D721Med (cell line): ENCODE measurements at places on chromosomes 4 and X.
A peak's percentile ranks its signal among the peaks of the same experiment; 100 is the strongest.

DNA sequence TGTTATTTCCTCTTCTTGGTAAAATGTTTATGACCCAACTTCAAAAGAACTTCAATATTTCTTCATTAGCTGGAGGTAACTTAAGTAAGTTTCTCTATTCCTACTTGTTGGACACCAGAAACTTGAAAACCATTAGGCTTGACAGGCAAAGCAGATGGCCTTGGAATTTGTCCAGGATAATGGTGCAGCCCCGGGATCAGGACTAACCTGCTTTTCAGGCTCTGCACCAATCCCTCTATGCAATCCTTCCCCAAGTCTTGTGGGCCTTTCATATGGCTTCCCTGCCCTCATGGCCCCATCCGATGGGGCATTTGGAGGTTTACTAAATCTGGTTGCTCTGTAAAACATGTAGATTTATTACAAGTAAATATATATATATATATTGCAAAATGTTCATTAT, 68.5 kb downstream of the SPINK2 start:
- DNase-seq, result no peak

GRCh38 chr4:76745240-76745639, 152.7 kb downstream of the SOWAHB start:
- no peak for DNase-seq

GRCh38 chr4:41158274-41158673, 56.1 kb downstream of the APBB2 start:
- no peak for DNase-seq

GRCh38 chrX:126376465-126376864, 176.1 kb downstream of the DCAF12L1 start:
- no peak for DNase-seq

- no peak for DNase-seq
These were observed 418.9 kb downstream of the CCSER1 start for GRCh38 chr4:90546114-90546513.

DNA sequence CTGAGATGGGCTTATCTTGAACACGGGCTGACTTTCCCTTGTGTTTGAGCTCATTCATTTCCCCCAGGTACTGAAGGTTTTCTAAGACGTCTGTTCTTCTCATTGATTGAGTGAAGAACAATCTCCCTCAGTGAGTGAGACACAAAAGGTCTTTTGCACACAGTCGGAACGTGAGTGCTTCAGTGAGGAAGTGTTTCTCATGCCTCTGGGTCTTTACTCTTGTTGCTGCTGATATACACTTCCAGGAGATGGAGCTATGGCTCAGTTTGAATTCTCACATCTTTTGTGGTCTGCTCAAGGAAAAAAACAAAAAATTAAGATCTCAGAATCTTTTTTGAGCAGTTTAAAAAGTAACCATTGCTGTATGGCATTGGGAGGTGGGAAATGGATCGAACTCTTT, 981.9 kb upstream of the TENM3 start:
- no peak for DNase-seq

DNA sequence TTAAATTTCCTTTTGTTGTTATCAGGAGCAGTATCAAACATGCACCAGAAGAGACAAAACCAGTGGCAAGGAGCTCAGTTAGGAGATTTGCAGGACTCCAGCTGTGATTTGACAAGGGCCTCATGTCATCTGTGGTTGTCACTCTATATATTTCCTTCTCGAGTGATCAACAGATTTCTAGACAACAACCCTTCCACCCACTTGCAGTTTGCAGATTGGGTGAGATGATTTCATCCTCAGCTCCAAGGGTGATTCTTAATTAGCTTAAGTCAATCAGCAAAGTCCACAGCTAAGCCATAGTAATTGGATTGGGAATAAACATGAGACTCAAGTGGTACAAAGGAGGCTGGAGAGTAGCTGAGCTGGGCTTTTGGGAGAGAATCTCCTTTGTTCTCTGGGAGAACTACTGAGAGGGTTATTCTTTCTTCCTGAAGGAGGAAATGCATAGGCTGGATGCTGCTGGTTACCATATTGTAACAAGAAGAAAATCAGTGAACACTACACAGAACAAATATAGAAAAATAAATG, 192.8 kb downstream of the PPARGC1A start:
- DNase-seq, result no peak

DNA sequence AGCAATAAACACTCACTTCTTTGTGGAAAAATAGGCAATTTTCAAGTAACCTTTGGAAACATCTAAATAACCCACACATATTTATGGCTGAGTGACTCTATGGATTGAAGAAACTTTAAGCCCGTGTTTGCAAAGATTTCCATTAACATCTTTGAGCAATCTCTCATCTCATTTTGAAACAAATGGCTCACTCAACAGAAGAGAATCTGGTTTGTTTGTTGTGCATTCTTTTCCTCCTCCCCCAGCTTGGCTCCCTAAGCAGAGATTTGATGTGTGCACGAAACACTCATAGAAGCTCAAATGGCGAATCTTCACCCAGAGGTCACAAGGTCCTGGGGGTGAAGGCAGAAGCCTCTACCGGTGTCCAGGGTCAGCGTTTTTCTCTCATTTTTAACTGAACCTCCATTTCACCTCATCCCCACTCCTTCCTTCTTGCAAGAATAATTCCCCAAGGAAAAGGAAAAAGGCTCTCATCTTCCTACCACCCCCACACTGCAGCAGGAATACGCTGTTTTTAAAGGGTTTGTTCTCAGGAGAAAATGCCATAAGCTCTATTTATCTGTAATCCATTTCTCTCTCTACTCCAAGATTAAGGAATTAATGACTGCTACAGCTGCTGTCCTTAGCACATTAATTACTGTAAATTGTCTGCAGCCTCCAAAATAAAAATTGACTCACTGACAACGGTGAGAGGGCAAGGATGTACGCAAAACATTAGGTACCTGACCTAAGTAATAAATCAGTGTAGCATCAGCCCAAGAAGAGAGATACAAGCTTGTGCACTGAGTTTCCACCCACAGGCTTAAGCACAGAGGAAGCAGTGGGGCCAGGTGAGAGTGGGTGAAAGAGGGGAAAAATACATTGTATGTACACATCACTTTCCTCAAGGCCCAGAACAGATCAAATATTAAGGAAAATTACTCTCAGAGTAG, 307.6 kb upstream of the NOCT start:
- DNase-seq, result peak; percentile 25

GRCh38 chr4:84966382-84967242, at the start of gene WDFY3:
Gene WDFY3, minus strand, starts transcription at chr4:84966690. Its CDS starts 106,099 bp downstream, at chr4:84860591.
- peak; percentile 71 for DNase-seq

GRCh38 chrX:30312858-30313257, 3.7 kb upstream of the NR0B1 start:
- DNase-seq, result no peak

GRCh38 chr4:145170223-145170622, 10.2 kb downstream of the OTUD4 start:
- DNase-seq, result no peak
